Karpas-422 (cell line): ENCODE measurements at places on chromosomes 12 and 14.

DNA sequence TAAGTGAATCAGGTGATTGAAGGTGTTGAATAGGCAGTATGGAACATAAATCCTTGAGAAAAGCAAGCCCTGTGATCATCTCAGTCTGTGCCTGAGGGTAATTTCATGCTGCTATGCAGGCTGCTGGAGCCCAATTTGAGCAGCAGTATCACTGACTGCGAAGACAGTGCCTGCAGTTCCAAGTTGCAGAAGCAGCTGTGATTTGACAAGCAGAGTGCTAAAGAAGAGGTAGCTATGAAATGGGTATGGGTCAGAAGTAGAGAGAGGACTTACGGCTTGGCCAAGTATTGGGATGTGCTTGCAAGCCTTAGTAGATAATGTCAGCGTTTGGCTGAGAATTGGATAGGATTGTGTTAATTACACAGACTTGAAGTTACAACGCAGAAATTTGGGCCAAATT is 22.5 kb downstream of the PIK3C2G start:
- H3K27ac ChIP-seq, result no peak overlapping the region
- DNase-seq, result no peak
- no peaks in the 10 kb centered on the region for H3K27me3 ChIP-seq
- no peaks in the 10 kb centered on the region for H3K4me1 ChIP-seq
- H3K4me3 ChIP-seq, result no peak overlapping the region
- H3K36me3 ChIP-seq, result no peaks in the 10 kb centered on the region

- no peaks in the 10 kb centered on the region for H3K27me3 ChIP-seq
- H3K4me3 ChIP-seq, result no peak overlapping the region
- no peaks in the 10 kb centered on the region for H3K36me3 ChIP-seq
- no peaks in the 10 kb centered on the region for H3K4me1 ChIP-seq
- DNase-seq, result peak; percentile 79
These were observed 146.3 kb downstream of the CAND1 start for GRCh38 chr12:67415473-67415872.

GRCh38 chr14:101877766-101878165 is 86.6 kb upstream of the DYNC1H1 start:
- no peak overlapping the region for H3K4me3 ChIP-seq
- DNase-seq, result no peak

GRCh38 chr14:56112781-56113180 is 5.4 kb upstream of the PELI2 start:
- DNase-seq, result no peak
- no peak overlapping the region for H3K27ac ChIP-seq
- H3K27me3 ChIP-seq, result no peaks in the 10 kb centered on the region

DNA sequence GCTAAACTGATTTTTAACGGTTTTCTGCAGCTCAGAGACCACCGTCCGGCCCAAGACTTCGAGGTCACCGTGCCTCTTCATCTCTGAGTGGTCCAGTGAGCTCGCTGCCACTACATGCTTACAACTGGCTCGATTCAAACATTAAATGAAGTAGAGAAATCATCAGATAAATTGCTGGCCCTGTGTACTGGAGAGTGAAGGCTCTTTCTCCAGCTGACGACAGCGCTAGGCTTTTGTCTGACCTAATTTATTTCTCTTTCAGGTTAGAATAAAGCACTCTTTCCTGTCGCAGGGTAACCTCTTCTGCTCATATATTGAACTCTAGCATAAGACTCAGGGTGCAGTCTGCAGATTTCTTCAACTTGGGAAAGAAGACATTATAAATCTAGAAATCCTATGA is 6.4 kb downstream of the BCL11B start:
- no peaks in the 10 kb centered on the region for H3K27me3 ChIP-seq
- no peaks in the 10 kb centered on the region for H3K4me1 ChIP-seq
- H3K4me3 ChIP-seq, result no peak overlapping the region
- DNase-seq, result no peak
- no peaks in the 10 kb centered on the region for H3K36me3 ChIP-seq
- no peak overlapping the region for H3K27ac ChIP-seq
